Neural progenitor cell (in vitro differentiated cells): ENCODE measurements at places on chromosomes 13 and 19. TPM values are rescaled to one million over a fixed set of nuclear protein-coding genes. Genes with fewer than 3 reads are reported as not detected.

The ZNF682 gene
- 26.9 and 27.7 TPM in 2 replicates for total RNA-seq

The NLRP4 gene
- not detected in 2 replicates for total RNA-seq

DNA sequence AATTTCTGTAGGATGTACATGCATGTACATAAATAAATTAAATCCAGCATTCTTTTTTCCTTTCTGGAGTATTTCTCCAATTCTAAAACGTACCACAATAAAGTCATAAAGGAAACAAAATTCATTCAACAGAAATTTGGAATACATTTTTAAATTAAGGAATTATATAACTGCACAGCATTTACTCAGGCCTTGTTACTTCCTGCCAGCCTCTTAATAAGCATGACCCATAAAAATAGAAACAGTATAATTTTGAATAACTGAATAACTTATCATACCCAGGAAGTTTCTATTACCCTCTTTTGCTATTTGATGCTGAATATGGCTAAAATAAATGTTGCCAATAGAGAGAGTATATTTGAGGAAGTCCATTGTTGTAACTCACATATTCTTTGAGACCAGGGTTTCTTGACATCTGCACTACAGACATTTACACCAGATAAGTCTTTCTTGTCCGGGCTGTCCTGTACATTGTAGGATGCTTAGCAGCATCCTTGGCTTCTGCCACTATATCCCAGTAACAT lies 178.2 kb downstream of the KLF12 start:
- no peaks in the 10 kb centered on the region for H3K36me3 ChIP-seq
- H3K27me3 ChIP-seq = no peaks in the 10 kb centered on the region
- no peak for DNase-seq
- no peak overlapping the region for H3K4me3 ChIP-seq
- H3K4me1 ChIP-seq = no peaks in the 10 kb centered on the region
- no peak overlapping the region for H3K27ac ChIP-seq

DNA sequence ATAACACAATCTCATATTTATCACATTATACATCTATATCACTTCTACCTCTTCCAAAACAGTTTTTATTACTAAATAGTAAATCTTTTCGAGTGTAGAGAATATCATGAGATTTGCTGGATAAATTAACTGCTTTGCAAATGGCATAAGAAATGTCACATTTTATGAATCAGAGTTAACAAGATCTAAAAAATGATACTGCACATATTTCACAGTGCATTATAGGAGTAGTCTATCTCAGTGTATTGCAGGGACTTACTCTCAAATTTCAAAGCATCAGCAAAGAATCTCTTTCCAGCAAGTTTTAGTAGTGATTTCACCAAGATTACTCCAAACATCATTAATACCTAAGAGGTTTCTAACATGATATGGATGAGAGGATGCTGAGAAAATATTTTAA lies 687.1 kb upstream of the SLITRK1 start:
- no peak overlapping the region for H3K27ac ChIP-seq
- no peak for DNase-seq
- H3K4me1 ChIP-seq = no peaks in the 10 kb centered on the region

DNA sequence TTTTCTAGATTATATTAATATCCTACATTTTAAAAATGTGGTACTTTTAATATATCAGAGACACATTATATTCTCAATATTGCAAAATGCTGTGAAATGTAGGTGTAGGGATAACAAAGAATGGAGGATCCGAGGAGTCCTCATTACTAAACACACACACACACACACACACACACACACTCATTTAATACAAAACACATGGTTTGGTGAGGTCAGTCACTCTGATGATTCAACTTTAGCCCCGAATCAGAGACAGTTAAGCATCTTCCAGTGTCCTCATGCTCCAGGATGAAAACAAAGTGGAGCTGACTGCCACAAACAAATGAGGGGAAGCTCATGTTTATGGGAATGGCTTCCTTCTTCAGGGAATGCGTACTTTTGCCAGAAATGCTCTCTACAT lies 147.5 kb downstream of the CYSLTR2 start:
- H3K27me3 ChIP-seq = no peaks in the 10 kb centered on the region
- no peak overlapping the region for H3K4me3 ChIP-seq
- H3K4me1 ChIP-seq = no peaks in the 10 kb centered on the region
- no peak for DNase-seq

- no peaks in the 10 kb centered on the region for H3K27me3 ChIP-seq
- no peak for DNase-seq
- no peak overlapping the region for H3K27ac ChIP-seq
- no peaks in the 10 kb centered on the region for H3K36me3 ChIP-seq
- no peak overlapping the region for H3K4me3 ChIP-seq
Measured at GRCh38 chr13:107370015-107370785, 802.3 kb upstream of the ARGLU1 start.

The FLT1 gene
- 0.37 and 0.47 TPM in 2 replicates for total RNA-seq

DNA sequence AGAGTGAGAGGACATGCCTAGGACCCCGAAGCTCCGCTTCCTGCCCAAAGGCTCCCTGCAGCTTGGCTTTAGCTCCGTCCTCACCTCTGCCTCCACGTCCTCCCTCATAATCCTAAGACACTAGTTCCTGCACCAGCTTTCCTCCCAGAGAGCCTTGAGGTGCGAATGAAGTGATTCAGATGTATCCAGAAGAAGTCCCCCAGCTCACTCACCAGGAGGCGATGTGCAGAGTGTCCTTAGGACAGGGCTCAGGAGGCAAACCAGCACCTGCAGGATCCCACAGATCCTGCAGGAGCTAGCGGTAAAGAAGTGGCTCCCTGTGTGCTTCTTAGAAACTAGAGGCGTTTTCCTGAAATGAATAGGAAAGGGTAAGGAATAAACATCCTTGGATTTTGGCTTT lies 109.7 kb downstream of the HSPH1 start:
- no peak overlapping the region for H3K4me3 ChIP-seq
- DNase-seq = peak; percentile 26
- no peaks in the 10 kb centered on the region for H3K4me1 ChIP-seq
- H3K36me3 ChIP-seq = no peaks in the 10 kb centered on the region

The CRLF1 gene
- total RNA-seq = 0.84 TPM in 1 of 2 replicates, not detected in the other

DNA sequence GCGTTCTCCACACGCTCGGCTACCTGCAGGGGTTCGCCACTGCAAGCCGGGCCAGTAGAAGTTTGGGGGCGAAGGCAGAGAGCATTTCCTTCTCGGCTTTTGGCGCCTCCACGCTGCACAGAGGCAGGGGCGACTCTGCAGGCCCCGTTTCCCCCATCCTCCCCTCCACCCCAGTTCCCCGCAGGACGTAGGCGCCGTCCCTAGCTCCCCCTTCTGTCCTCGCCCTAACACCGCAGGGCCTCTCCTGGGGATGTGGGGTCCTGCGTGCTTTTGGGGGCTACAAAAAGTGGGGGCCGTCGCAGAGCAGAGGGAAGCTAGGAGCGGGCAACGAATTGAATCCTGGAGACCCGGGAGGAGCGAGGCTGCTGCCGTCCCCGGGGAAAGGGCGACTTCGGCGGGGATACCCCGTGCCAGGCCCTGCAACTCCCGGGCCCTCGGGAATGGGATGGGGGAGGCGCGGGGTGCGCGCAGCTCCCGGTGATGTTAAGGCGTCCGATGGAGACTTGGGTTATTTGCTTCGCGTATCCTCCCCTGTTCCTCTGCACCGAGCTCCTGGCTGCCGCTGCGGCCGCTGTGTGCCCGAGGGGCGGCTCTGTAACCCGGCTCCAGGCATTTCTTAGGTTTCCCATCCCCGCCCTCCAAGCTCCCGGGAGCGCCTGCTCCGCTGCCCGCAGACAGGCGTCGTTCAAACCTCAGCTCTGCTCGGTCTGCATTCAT lies 255.9 kb upstream of the SOX21 start:
- H3K27ac ChIP-seq = peak overlapping the region; percentile 94
- H3K36me3 ChIP-seq = no peaks in the 10 kb centered on the region
- no peaks in the 10 kb centered on the region for H3K27me3 ChIP-seq
- H3K4me3 ChIP-seq = peak overlapping the region; percentile 67
- H3K4me1 ChIP-seq = peaks cover 68% of the 10 kb centered on the region

- no peaks in the 10 kb centered on the region for H3K27me3 ChIP-seq
- H3K27ac ChIP-seq = no peak overlapping the region
- DNase-seq = no peak
- H3K36me3 ChIP-seq = no peaks in the 10 kb centered on the region
- H3K4me1 ChIP-seq = no peaks in the 10 kb centered on the region
- H3K4me3 ChIP-seq = no peak overlapping the region
Measured at GRCh38 chr19:23436944-23437343, 41.7 kb upstream of the ZNF91 start.

The ZNF468 gene
- 30.4 and 40.7 TPM in 2 replicates for total RNA-seq

DNA sequence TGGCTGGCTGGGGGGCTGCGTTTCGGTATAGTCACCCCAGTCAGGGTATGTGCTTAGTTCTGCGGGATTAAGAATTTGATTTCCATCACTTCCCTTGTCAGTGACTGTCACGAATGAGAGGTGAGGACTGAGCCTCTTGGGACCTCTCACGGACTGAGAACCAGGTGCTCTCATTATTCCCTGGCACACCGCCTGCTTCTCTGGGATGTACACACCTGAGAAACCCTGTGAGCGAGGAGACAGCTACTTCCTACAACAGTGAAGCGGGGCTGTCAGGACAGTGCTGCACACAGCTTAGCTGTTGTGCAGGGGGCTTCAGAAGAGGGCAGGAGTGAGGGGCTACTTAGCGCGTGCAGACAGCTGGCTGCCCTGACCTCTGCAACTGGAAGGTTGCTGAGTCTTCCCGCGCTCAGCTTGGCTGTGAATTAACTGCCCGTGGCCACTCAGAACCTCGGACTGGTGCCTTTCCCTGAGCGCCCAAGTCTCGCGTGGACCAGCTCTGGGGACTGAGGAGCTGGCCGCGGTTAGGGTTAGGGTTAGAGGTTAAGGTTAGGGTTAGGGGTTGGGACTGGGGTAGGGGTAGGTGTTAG lies 65.3 kb upstream of the MCF2L start:
- peak overlapping the region; percentile 30 for H3K4me3 ChIP-seq
- H3K27ac ChIP-seq = peak overlapping the region; percentile 96
- no peaks in the 10 kb centered on the region for H3K36me3 ChIP-seq

The CCDC8 gene
- total RNA-seq = 2.8 and 14.1 TPM in 2 replicates

DNA sequence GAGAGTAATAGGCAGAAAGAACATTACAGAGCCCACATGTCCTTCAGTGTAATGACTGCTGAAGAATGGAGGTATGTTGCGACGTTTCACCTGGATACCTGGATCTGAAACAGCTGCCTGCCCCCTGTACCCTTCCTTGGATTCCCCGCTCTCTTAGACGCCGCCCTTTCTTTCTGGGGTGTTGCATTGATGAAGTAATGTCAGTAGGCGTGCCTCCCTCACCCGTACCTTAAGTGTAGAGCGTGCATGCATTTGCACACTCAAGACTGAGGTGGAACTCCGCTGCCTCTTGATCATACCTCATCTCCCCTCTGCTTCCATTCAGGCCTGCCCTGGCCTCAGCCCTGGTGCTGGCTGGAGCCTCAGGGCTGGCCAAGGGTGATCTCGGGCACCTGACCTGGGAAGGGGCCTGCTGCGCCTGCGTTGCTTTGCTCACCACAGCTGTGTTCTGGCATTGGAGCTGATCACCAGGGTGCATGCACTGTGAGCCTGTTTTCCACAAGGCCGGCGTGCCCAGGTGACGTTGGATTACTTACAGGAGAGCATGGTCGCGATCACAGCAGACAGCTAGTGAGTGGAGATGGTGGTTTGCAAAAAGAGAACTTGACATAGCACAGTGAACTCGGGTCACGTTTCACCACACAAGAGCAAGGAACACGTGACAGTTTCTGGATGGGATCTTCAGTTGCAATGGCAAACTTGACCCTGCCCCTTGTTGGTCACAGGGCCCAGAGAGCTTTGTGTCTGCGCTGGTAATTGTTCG lies 99.0 kb downstream of the ARHGEF7 start:
- H3K36me3 ChIP-seq = no peaks in the 10 kb centered on the region
- H3K27me3 ChIP-seq = no peaks in the 10 kb centered on the region
- H3K4me1 ChIP-seq = peaks cover 58% of the 10 kb centered on the region

The FUT2 gene
- total RNA-seq = 0.09 and 1.7 TPM in 2 replicates

The PTGER1 gene
- total RNA-seq = not detected in 2 replicates

DNA sequence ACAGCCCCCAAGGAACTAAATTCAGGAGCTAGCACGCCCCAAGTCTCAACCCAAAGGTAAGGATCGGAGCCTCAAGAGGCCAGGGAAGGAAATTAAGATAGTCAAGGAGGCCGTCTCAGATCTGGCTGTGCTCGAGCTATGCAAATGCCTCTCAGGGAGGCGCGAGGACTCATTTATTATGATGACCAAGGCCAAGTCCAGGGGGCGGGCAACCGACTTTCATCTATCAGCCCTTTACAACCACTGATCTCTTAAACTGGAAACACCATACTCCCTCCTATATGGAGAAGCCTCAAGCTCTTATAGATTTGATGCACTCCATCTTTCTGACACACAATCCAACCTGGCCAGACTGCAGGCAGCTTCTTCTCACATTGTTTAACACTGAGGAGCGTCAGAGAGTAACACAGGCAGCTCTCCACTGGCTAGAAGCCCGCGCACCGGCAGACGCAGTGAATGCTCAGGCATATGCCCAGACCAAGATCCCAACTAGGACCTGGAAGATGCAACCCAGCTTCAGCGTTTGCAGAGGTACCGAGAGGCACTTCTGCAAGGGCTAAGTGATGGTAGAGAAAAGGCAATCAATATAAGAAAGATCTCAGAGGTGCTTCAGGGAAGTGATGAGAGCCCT lies 9.6 kb upstream of the SLC15A1 start:
- DNase-seq = no peak
- H3K4me1 ChIP-seq = no peaks in the 10 kb centered on the region
- no peak overlapping the region for H3K4me3 ChIP-seq
- H3K36me3 ChIP-seq = no peaks in the 10 kb centered on the region
- H3K27ac ChIP-seq = no peak overlapping the region

The PSPC1 gene
- total RNA-seq = 77.0 and 87.0 TPM in 2 replicates

The C2CD4C gene
- 2.3 and 18.6 TPM in 2 replicates for total RNA-seq

The DOCK6 gene
- 10.0 and 27.5 TPM in 2 replicates for total RNA-seq

- no peak overlapping the region for H3K4me3 ChIP-seq
- no peaks in the 10 kb centered on the region for H3K27me3 ChIP-seq
- no peak for DNase-seq
- H3K27ac ChIP-seq = no peak overlapping the region
- H3K36me3 ChIP-seq = no peaks in the 10 kb centered on the region
Measured at GRCh38 chr13:66508153-66508909, 721.8 kb downstream of the PCDH9 start.

The KLK3 gene
- total RNA-seq = not detected in 2 replicates

The GRK1 gene
- 0.40 TPM in 1 of 2 replicates, not detected in the other for total RNA-seq

The FLT3LG gene
- 0.24 and 0.96 TPM in 2 replicates for total RNA-seq

The ANGPTL4 gene
- total RNA-seq = 1.9 TPM in 1 of 2 replicates, not detected in the other

GRCh38 chr19:54482889-54483288 lies 9.8 kb upstream of the CDC42EP5 start:
- H3K4me3 ChIP-seq = no peak overlapping the region
- DNase-seq = no peak
- H3K27ac ChIP-seq = no peak overlapping the region
- H3K4me1 ChIP-seq = no peaks in the 10 kb centered on the region
- H3K27me3 ChIP-seq = no peaks in the 10 kb centered on the region

DNA sequence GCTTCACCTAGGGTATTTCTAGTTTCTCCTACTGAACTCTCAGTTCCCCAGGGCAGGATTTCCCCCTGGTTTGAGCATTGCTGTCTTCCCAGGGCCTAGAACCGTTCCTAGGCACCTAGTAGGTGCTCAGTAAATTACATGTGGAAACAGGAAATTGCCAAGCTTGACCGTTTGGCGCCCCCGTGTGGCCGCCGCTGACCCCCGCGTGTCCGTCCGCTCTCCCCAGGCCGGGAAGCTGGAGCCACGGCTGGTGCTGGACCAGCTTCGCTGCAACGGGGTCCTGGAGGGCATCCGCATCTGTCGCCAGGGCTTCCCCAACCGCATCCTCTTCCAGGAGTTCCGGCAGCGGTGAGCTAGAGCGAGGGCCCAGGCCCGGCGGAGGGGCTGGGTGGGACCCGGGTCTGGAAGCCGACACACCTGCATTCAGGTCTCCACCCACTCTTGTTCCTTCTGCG lies 55.5 kb downstream of the MYH14 start:
- H3K4me3 ChIP-seq = no peak overlapping the region
- H3K36me3 ChIP-seq = no peaks in the 10 kb centered on the region
- no peak overlapping the region for H3K27ac ChIP-seq
- H3K27me3 ChIP-seq = no peaks in the 10 kb centered on the region
